Stimulated activated CD8-positive, alpha-beta memory T cell treated with anti-CD3 and anti-CD28 coated beads, Interleukin-7, amount 100 ng/mL, for 24 hours (primary cell): ENCODE measurements at places on chromosomes 5 and 9.

DNA sequence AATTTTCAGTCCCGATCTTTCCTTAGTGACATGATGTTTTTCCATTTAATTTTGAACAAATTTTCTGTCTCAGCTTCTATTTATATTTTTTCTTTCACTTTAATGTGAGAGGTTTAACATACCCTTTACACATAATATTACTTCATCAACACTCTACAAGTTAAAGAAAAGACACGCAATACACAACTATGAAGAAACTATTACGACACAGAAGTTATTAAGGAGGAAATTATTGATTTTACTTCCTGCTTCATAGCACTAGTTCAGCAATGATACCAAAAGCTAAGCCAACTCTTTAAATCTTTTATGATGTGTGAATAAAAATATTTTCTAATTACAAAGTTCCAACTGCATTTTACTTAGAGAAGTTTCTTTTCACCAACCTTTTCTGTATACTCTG is 432.3 kb upstream of the DAB2 start:
- no peak for DNase-seq

GRCh38 chr5:45262061-45262590 is 434.1 kb downstream of the HCN1 start:
- DNase-seq, result no peak

DNA sequence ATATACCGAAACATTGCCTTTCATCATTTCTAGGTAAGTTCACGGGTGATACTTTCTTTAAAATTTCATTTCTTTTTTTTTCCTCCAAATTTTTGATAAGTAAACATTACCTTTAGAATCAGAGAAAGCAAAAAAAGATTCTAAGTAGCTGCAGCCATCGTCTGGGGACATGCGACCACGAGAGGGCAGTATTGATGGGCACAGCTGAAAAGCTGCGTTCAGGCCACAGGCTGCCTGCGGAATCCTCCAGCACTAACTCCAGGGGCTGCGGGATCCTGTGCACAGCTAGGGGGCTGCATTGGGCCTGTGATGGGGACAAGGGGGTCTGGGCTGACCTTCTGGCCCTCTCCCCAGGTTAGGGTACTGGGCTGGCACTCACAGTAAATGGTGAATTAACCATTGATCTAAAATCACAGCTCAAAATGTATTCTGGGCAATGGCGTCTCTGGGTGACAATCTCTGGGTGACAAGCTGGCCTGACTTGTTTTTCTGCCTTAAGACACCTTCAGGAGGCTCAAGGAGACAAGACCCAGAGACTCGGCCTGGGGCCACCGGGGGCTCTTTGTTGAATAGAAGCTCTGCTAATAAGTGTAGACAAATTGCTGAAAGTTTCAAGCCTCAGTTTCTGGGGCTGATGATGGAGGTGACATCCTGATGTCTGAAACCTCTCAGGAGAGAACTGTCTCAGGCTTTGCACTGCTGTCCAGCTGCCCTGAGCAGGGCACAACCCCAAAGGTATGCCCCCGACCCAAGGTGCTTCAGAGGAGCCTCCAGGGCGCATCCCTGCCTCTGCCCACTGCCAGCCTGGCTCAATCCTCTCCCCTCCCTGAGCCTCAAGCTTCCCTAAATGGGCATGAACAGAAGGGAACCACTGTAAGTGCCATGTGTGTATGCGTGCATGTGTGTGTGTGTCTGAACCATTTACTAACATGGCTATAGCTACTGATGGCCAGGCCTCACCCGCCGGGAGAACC is 44.3 kb upstream of the SARDH start:
- DNase-seq, result peak; percentile 38

GRCh38 chr9:113935677-113936380 is 59.7 kb downstream of the ZNF618 start:
- DNase-seq, result no peak

DNA sequence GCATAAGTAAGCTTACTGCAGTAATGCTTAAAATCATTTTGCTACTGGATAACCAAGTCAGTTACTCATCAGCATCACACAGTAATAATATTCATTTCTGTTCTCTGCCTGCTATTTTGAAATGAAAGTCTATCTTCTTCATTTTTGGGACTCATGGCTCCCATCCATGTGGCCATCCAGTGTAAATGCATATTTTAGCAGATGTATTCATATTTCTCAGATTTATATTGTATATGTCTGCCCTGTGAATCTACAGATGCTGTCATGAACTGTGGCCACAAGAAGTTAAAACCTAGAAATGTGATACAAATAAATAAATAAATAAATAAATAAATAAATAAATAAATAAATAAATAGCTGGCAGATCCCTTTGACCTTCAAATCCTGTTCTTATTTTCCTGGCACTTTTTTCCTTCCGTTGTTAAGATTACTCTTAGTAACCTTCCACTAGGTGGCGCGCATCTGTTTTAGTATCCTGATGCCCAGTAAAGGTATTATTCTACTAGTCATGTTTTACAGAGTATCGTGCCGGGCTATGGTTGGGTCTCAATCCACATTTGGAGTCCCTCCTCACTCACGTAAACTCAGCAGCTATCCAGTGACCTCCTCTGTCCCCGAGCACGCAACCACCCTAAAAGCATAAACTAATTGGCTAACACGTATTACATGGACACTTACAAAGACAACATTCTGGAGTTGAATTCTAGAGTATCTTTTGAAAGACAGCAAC is 79.2 kb upstream of the IL7R start:
- peak; percentile 48 for DNase-seq

- no peak for DNase-seq
Observed at GRCh38 chr5:160342413-160342941, 27.9 kb downstream of the C1QTNF2 start.

GRCh38 chr5:116370149-116370548 is 204.5 kb downstream of the SEMA6A start:
- DNase-seq, result no peak

GRCh38 chr5:73321757-73322436 is 126.7 kb downstream of the FOXD1 start:
- no peak for DNase-seq

GRCh38 chr5:5523066-5523505 is 100.6 kb downstream of the ICE1 start:
- no peak for DNase-seq

DNA sequence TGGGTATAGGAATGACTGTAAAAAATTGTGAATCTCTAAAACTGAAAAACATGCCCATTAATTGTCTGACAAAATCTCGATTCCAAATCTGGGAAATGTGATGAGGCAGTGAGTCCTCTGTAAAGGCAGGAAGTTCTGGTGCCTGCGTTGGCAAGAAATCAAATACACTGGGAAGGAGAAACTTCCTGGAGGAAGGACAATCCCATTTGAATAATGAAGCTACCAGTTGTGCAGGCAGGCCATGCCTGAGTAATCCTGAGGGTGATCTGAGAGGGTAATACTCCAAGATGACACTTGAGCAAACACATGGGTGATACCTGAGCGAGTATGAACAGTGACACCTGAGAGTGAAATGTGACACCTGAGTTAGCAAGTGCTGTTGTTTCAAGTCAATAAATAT is 49.7 kb downstream of the KIF24 start:
- no peak for DNase-seq

DNA sequence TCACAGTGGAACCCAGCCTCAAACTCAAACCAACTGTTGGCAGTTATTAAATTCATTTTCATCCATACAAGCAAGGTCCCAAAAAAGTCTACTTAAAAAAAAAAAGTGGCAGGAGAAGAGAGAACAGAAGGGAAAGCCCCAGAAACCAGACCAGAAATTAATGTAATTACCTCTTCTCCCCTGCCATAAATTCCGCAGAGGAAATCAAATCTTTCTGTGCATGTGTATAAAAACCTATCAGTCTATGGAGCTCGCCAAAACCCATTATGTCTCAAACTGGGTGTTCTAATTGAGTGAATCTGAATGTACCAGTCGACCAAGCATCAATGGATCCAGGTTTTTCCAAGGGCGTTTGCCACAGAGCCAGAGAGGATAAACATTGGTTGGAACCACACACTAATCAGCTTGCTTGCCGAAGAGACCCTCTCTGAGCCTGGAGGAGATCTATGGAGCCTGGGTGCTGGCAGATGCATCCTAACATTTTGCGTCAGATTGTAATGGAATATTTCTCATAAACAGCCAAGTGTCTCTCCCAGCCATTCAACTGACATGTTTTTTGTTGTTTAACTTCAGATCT is 7.9 kb upstream of the HAND1 start:
- DNase-seq, result no peak

DNA sequence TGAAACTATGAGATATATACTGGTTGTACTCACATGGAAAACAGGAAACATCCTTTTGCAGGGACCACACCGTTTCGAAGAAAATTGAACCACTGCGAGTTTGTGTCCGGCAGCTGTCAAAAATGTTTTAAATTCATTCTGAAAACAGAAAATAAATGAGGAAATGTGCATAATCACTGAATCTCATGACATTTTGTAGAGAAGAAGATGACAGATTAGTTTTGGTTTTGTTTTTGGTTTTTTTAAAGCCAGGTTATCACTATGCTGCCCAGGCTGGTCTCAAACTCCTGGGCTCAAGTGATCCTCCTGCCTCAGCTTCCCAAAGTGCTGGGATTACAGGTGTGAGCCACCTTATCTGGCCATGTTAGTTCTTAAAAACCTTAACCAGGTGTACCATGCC is 3.5 kb downstream of the TXNDC8 start:
- no peak for DNase-seq

DNA sequence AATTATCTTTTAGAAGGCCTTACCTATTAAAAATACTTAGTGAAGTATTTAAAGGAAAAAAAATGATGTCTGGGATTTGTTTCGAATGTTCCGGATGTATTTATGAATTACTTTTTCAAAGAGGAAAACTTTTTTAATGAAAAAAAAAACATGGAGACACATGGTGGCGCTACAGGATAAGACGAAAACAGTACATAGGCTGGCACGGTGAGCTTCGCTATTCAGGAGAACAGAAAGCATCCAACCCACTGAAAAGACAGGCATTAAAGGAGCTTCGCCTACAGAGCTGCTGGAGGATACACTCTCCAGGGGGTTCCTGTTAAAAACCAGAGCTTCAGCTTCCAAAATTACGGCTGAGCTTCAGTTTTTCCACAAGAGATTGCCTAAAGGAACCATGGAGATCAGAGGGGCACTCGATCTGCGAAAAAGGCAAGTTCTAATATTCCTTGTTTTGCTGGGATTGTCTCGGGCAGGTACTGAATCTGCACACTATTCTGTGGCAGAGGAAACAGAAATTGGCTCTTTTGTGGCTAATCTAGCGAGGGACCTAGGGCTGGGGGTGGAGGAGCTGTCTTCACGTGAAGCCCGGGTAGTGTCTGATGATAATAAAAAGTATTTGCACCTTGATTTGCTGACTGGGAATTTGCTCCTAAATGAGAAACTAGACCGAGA is at the start of gene PCDHB14:
TSS of gene PCDHB14 (plus strand) at position 232 of the 672 bp plus-strand sequence. CDS start at position 395, 163 bp downstream.
- no peak for DNase-seq

DNA sequence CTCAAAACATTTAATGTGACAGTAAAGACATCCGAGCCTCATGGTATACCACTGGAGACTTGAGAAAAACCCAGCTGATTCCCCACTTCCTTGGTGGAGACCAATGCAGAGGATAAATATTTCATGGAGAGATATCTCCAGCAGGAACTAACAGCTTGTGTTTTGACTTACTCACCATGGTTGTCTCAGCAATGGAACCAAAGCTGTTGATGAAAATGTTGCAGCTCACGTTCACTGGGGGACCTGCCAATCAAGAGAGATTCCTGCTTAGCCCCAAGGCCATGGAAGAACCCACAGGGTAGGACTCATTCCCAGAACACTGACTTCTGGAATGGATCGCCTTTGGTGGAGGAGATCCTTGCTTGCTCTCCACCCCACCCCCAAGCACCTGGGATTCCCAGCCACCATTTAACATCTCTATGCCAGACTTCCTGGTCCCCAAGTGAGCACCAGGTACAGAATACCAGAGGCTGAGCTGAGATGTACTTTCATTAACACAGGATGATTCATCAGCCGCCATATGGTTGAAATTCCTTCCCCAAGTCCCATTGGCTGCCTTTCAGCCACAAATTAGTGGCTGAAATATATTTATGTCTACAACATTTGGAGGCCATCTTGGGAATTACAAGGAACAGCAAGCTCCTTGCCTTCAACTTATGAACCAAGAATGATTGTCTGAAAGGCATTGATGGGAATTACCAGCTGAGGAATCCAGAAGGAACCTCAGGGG is 37.9 kb downstream of the GLRA1 start:
- DNase-seq, result no peak

GRCh38 chr9:72454871-72455491 is 66.4 kb upstream of the TMC1 start:
- DNase-seq, result no peak

DNA sequence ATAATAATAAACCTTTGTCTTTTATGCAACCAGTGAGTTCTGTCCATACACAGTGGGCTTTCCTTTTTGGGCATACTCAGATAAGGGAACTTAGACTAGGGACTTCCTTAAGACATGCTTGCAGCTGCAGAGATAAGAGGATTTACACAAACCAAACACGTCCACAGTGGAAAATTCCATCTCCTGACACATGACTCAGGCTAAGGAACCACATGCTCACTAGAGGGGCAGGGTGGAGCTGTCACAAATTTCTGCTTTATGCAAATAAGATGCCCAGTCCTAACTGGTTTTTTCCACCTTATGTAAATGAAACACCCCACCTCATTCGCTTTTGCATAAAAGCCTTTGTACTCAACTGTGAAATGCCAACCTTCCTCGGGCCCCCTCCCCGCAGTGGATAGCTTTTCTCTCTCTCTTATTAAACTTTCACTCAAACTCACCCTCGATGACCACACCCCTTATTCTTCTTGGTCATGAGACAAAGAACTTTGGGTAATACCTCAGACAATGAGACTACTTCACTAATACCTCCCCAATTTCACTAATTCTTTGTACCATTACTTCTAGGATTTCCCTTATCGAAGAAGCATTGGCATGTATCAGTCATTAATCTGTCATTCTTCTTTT is 170.3 kb upstream of the FTMT start:
- DNase-seq, result no peak

DNA sequence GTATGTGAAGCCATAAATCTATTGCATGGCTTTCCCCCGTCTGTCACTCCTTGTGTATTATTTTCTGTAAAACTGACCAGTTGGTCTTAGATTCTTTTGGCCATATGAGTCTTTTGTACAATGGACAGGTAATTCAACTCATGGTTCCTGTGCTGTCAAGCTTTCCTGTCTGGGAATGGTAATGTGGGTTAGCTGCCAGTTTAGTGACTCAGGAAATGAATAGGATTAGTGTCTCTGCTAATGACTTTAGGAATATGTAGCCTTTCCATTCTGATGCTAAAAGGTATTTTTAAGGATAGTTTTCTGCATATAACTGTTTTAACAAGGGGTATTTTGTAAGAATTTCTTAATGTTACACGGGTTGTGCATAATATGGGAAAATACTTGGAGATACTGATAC is 182.7 kb downstream of the PBX3 start:
- DNase-seq, result no peak

GRCh38 chr5:174052636-174053035 is 7.1 kb downstream of the NSG2 start:
- DNase-seq, result no peak

- DNase-seq, result no peak
Observed at GRCh38 chr5:133927300-133928180, 40.9 kb downstream of the C5orf15 start.
